CD4-positive, alpha-beta T cell treated with Interleukin-4 for 4 hours (primary cell): ENCODE measurements at places on chromosomes 1 and 21.
A peak's percentile ranks its signal among the peaks of the same experiment; 100 is the strongest.

DNA sequence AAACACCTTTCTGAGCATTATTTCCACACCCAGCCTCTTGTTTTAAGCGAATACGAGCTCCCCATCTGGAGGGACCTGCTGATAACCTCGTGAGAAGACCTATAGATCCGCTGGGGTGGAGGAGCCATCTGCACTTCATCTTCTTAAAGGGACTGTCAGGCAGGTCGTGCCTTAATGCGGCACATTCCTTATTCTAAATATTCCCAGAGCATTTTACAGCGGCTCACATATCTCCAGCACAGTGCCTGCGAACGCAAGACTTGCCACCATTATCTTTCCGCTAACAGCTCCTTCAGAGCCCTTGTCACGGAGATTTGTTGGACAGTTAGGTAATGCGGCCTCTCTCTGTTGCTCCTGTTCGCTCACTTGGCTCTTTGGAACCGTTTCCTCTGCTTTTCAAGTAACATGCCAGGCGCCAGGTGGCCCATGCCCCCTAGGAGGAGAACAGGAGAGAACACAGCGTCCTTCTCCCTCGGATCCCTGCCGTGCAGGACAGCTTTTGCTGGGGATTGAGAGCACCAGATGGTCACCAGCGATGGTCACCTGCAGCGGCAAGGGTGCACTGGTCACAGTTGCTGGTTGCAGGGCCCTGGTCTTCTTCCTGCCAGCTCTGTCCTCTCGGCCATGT lies 162.4 kb downstream of the PGBD5 start:
- DNase-seq: no peak

- DNase-seq: no peak
Measured at GRCh38 chr1:199161319-199161680, 522.5 kb downstream of the PTPRC start.

GRCh38 chr1:223421676-223422075 lies 28.5 kb downstream of the CCDC185 start:
- DNase-seq: no peak

GRCh38 chr21:31558189-31558961 lies 101.1 kb upstream of the SOD1 start:
- DNase-seq: peak; percentile 8

- DNase-seq: no peak
Measured at GRCh38 chr1:42933060-42933586, 25.5 kb downstream of the SLC2A1 start.

- DNase-seq: no peak
Measured at GRCh38 chr1:8381618-8382017, 63.7 kb downstream of the SLC45A1 start.

GRCh38 chr1:214404571-214405213 lies 123.7 kb downstream of the SMYD2 start:
- DNase-seq: no peak

DNA sequence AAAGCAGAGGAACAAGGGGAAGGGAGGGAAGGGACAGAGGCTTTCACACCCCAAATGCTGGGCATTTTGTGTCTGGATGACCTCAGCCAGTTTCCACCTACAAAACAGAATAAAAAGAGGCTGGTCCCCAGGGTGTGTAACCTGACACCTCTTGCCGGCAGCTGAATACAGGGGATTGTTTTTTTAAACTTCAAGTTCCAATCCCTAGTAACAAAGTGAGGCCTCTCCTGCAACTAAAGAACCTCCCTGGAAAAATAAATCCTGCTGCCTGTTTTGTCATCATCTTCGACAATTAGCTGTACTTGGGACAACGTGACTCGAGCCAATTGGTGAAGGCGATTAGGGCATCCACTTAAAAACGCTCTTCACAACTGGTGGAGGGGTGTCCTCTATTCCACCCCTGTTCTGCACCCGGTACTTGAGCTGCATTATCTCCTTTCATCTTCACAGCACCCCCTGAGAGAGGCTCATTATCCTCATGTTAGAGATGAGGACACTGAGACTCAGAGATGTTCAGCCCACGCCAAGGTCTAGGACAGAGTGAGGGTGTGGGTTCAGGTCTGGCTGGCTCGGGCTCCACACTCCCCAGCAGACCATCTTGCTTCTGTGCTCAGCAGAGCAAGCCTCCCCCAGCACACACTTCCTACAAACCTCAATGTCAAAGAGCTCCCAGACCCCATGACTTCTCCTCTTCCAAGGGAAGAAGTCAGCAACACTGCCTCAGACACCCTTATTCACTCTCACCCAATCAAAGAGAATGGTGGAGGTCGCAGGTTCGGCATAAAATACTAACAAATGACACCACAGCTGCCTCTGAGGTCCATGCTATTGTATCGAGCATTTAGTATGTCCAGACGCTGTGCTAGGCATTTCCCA lies 15.2 kb downstream of the ITPKB start:
- no peak for DNase-seq

GRCh38 chr1:222454186-222454585 lies 93.7 kb downstream of the HHIPL2 start:
- no peak for DNase-seq

GRCh38 chr21:14878971-14879370 lies 185.8 kb downstream of the NRIP1 start:
- DNase-seq: no peak

GRCh38 chr1:168613038-168613451 lies 36.6 kb downstream of the XCL1 start:
- DNase-seq: no peak

- peak; percentile 25 for DNase-seq
Measured at GRCh38 chr1:196372896-196373536, 235.2 kb downstream of the KCNT2 start.

- DNase-seq: no peak
Measured at GRCh38 chr1:32759997-32760623, 57.0 kb downstream of the YARS1 start.

DNA sequence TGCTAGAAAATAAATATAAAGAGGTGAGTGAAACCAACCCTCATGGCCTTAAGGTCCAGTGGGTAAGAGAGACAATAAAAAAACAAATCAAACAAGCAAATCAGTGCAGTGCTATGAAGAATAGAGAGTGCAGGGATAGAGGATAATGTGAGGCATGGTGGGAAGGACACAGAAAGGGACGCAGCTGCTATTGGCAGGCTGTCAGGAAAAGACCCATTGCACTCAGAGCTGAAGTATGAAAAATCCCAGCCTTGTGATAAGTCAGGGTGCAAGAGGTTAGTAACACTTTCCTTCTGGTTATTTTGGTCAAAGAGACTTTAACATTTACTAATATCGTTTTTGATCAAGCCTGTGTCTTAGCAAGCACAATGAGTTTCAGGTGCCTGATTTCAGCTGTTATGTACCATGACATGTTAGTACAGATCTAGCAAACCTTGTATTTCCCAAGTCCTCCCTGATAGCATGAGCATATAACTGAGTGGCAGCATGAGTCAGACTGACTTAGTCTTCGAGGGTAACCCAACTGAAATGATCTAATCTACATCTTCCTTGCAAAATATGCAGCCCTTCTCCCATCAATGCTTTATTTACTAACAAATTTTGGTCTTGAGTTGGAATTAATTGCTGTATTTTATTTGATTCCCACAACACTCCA lies 31.7 kb downstream of the CHML start:
- DNase-seq: no peak

DNA sequence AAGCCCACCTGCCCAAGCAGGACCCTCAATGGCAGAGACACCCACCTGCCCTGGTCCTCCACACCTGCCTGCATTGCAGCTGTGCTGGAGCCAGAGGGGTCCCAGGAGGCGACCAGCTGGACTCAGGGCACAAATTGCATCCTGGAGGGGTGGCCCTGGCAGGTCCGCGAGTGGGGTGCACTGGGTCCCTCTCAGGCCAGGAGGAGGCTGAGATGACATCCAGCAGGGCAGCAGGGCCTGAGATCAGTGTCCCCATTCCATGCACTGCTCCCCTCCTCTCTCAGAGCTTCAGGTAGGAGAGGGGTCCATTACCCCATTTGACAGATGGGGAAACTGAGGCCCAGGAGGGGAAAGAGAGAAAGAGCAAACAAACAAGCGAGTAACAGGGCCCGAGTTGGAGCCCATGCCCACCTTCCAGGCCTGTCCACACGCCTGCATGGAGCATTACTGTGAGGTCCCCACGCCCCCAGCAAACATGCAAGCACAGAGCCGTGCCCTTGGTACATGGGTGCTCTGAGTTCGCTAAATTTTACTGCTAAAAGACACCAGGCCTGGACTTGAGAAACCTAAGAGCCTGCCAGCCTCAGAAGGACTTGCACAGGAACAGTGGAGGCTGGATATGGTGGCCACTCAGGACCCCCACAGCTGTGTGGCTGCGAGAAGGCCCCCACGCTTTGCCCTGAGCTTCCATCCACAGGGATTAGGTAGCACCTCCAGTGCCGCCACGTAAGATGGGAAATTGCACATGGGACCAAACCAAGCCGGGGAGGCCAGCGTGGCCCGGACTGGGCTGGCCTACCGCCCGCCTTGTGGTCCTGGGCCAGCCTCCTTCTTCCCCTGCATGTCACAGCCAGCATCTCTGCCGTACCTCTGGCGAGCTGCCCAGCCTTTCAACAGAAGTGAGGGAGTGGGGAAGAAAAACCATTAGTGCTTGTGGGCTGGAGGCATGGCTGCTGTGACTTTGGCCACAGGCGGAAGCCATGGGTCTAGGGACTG lies 7.4 kb downstream of the WNT3A start:
- no peak for DNase-seq

DNA sequence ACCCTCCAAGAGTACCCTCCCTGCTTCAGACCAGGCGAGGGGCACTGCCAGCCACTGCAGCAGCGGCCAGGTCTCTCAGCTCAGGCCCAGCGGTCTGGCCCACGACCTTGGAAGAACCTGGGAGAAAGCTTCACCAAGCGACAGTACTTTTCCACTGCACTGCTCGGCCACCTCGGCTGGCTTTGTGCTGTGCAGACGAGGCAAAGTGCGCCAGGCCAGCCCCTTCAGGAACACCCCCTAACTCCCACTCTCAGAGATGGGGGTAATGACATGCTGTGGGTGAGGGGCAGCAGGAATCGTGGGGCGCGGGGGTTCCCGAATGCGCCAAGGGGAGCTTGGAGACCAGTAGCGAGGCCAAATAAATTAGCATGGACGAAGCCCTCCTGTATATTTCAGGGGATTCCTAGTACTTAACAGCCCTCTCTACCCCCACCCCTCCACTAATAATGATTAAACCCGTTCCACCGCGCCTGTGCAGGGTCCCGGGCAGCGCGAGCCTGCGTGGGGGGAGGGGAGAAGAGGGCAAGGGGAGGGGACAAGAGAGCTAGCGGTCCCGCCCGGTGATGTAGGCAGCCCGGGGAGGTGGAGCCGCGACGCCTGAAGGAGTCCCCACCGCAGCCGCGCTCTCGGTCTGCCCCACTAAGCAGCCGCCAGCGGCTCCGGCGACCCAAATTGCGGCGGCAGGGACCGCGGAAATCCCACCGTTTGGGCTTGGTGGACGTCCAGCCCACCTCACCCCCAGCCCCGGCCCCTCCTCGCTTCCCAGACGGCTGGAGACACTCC lies at the start of gene FAM43B:
Gene FAM43B, plus strand, starts transcription at position 629 of the 783 bp plus-strand sequence. CDS start 401 bp downstream, outside the sequence.
- no peak for DNase-seq

- no peak for DNase-seq
Measured at GRCh38 chr1:201902198-201902597, 13.5 kb downstream of the SHISA4 start.

GRCh38 chr1:172268237-172268636 lies 152.2 kb upstream of the C1orf105 start:
- no peak for DNase-seq

DNA sequence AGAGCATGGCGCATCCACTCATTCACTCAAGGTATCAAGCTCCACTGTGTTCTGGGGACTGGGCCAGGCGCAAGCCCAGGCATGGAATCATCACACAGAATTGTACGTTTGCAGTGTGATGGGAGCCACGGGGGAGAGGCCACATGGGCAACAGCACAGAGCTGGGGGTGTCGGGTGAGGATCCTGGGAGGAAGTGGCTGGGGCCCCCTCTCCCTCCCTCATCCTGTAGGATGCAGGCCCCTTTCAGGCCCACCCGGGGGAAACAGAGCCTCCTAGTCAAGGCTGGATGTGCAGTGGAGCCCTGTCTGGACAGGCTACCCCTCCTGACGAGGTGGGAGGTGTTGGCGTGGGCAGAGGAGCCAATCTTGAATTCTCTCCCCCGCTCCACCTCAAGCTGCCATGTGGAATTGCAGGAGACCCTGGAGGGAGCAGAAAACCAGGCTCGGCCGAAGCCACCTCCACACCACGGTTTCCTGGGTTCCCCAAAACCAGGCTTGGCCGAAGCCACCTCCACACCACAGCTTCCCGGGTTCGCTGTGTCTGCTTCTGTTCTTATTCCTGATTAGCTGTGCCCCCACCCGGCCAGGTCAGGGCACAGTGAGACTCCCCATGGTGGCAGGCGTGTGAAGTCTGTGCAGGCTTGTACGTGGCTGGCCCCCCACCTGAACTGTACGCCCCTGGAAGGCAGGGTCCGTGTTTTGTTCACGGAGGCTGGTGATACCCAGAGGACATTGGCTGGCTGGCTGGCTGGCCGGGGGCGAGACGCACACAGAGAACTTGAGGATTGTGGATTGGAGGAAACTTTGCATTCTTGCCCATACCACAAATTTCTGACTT lies 4.2 kb upstream of the C1orf174 start:
- no peak for DNase-seq
